Stimulated activated CD4-positive, alpha-beta T cell treated with anti-CD3 and anti-CD28 coated beads, Interleukin-12 subunit alpha, Interleukin-12 subunit beta, amount 100 ng/mL, for 48 hours (primary cell): ENCODE measurements at places on chromosomes 4 and X.
A peak's percentile ranks its signal among the peaks of the same experiment; 100 is the strongest.

DNA sequence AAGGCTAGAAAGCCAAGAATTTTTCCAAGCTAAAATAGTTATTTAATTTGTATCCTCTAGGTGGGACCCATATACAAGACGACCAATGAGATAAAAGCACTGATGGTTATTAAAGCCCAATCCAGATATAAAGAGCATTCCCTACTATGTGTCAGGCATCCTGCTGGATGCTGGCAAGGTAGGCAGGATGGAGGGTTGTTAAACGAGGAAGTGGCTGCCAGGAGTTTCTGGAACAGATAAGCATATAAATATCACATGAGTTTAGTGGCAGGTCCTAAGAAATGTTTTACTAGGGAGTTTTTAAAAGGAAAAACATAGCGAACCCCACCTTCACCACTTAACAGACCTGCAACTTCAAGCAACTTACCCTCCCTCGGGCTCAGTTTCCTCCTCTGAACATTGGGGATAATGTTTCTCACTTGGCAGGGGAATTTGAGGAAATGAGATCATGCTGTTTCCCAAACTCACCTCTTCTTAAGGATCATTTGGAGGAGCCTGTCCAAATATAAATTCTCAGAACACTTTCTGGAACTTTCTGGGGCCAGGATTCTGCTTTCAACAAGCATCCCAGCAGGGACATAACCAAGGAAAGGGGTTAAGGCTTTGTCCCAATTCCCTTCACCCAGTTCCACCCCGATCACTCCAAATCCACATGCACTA lies 94.3 kb upstream of the LDB2 start:
- DNase-seq: no peak

GRCh38 chr4:113576947-113577678 lies 184.4 kb downstream of the CAMK2D start:
- DNase-seq: no peak

- DNase-seq: no peak
Observed at GRCh38 chr4:47612116-47613023, 127.3 kb downstream of the ATP10D start.

DNA sequence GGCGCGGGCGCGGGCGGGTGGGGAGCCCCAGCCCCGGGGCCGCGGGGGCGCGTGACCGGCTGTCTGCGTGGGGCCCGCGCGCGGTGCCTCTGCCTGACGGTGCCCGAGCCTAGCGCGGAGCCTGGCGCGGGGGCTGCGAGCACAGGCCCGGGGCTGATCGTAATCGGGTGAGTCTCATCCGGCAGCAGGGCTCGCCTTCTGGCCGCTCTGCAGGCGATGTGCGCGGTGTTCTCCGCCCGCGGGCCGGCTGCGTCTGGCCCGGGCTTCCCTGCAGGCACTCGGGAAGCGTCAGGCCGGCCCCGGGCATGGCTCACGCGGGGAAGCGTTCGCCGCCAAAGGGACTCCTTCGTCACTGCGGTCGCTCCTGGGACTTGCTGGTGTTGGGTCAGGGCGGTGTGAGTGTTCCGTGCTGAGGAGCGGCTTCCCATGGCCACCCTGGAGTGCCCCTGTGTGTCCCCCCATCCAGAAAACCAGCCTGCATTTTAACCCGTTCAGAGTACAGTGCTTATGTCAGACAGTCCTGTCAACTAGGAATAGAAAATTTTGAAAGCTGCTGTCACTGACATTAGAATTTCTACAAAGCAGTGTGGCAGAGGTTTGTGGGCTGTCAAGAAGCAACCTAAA lies 40.6 kb downstream of the FAM149A start:
- DNase-seq: peak; percentile 12

- no peak for DNase-seq
Observed at GRCh38 chrX:141989134-141989533, 85.4 kb downstream of the MAGEC1 start.

DNA sequence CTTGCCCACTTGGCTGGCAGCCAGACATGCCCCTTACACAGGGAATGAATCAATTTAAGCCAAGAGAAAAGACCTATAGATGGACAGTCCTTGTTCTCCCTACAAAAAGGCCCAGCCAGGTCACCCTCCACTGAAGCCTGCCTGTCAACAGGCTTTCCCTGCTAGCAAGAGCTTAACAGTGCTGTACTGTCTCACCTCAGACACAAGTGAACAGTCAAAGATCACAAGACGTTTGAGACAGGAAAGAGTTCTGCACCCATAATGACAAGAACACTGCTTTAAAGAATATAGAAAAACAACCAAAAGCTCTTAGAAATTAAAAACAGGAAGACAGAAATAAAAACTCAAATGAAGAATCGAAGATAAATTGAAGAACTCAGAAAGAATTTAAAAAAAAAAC lies 4.6 kb downstream of the RNF175 start:
- no peak for DNase-seq

- DNase-seq: no peak
Observed at GRCh38 chrX:69306063-69306404, 140.8 kb upstream of the PJA1 start.

GRCh38 chr4:96677499-96677898 lies 837.6 kb downstream of the PDHA2 start:
- no peak for DNase-seq

DNA sequence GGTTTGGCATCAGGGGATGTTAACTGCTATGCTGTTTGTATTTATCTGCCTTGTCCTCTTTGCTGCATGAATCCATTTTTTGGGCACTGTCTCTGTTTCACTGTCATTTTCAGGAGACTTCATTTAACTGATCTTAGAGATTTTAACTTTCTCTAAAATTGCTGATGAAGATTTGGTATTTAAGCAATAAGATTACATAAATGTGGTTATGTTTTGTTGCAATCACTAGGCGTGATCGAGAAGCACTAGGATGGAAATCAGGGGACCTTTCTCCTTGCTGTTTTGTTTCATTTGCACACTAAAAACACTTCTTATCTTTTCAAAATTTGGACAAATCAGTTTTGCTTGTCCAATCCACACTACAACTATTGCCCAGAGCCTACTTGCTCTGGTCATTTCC lies 15.4 kb downstream of the CXCL2 start:
- no peak for DNase-seq
